ENCODE measurements at places on chromosomes 7 and 10.

DNA sequence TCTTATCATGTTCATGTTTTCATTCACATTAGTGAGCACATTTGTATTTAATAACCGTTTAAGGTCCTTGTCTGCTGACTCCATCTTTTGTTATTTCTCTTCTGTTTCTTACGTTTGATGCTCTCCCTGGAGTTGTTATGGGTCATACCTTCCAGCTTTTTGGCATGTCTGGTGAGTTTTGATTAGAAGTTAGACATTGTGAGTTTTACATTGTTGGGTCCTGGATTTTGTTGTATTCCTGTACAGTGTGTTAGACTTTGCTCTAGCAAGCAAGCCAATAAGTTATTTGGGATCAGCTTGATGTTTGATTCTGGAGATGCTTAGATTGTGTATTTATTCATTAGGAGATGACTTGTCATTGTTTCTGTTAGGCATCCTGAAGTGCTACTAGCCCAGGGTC lies 16.9 kb downstream of the OLAH start:
- DNase-seq = no peak

DNA sequence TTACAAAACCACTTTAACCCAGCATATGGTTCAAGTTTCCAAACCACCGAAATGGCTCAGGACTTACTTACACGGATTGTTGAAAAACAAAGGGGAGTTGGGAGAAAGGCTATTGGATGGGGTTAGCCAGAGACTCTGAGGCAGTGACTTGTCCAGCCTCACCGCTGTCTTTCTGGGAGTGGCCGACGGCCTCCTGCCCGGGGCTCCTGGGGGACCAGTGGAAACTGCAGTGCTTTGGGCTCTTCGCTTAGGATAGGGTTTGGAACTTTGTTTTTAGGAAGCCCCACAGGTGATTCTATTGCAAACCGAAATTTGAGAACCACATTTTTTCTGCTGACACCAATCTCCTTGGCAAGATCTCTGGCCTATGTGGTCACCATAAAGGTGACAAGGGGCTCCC lies 38.1 kb upstream of the R3HCC1L start:
- no peak for DNase-seq

DNA sequence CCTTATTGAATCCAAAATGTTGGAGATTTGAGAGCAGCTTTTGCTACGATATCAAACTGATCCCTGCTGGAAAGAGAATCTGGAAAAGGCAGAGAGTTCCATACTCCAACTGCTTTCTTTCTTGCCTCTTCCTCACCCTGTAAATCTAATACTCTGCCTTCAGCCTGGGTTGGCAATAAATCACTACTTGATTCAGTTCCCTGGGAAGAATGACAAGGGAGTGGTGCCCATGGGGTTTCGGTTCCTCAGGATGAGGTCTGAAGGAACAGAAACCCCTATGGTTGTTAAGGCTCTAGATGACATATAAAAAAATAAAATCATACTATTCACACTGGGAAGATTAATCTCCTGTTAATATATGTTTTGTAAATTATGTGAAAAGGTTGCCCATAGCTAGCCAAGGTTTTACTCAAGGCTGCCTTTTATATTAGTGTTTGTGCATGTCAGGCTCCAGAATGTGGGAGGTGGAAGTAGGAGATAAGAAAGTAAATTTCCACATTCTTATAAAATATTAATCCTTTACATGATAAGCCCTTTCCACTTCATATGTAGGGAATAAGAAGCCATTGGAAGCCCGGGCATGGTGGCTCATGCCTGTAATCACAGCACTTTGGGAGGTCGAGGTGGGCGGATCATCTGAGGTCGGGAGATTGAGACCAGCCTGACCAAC lies 106.2 kb upstream of the CACNA2D1 start:
- DNase-seq = no peak

DNA sequence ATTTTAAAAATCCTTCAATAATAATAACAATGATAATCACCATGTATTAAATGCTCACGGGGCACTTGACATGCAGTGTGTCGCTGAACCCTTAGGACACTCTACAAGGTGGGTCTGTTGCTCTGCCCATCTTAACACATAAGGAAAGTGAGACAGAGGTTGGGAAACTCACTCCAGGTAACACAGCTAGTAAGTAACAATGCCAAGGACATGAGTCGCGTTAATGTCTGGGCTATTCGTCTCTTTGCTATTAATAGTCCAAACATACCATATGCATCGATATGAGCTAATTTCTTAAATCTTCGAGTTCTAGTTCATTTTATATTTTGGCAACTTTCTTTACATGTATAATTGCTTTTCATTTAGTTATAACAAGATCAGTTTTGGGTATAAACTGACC lies 79.5 kb downstream of the BEND7 start:
- DNase-seq = no peak

DNA sequence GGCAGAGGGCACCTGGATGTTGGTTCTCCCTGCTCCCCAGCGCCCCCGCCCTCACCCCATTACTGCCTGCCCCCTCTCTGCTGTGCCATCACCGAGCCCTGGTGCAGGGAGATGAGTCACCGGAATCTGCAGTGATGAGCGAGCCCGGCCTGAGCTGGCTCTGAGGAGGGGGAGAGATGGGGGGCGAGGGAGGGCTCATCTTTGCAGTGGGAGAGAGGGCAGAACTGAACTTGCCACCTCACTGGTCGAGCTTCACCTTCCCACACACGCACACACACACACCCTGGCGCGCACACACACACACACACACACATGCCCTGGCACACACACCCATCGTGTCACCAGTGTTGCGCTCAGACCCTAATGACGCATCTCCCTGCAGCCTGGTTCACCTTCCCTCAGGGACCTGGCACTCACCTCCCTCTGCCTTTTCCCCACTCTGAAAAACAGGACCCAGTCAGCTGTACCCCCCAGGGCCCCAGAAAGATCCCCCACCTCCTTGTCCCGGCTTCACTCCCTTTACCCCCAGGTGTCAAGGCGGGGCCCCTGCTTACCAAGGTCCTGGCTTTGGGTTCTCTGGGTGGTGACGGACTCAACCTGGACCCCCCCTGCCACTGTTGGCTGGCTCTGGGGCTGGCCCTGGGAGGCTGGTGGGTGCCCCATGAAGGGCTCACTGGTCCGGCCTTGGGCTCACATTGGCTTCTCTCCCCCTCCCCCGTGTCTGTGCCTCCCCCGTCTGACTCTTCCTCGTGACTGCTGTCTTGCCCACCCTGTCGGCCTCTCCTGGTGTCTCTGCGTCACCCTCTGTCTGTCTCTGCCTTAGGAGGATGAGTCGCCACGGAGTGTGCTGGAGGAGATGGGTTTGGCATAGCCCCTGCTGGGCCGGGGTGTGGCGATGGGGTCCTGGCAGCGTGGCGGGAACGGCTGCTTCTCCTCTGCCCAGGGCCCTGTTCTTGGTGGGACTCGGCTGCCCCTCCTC lies 5.4 kb downstream of the VGF start:
- no peak for DNase-seq

DNA sequence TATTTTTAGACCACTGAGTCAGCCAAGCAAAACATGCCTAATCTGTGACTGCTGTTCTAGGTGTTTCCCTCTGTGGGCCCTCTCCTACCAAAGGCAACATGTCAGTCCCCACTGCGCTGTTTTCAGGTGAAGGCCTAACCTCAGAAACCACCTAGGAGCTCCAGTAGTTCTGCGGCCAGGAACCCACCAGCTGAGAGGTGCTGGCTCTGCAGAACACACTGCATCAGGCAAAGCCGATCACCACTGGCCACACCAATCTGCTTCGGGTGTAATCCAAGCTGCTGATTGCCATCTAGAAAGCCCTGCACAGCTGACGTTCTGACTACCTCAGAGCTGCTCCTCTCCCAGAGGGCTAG lies 14.9 kb downstream of the CAMK2G start:
- DNase-seq = no peak

DNA sequence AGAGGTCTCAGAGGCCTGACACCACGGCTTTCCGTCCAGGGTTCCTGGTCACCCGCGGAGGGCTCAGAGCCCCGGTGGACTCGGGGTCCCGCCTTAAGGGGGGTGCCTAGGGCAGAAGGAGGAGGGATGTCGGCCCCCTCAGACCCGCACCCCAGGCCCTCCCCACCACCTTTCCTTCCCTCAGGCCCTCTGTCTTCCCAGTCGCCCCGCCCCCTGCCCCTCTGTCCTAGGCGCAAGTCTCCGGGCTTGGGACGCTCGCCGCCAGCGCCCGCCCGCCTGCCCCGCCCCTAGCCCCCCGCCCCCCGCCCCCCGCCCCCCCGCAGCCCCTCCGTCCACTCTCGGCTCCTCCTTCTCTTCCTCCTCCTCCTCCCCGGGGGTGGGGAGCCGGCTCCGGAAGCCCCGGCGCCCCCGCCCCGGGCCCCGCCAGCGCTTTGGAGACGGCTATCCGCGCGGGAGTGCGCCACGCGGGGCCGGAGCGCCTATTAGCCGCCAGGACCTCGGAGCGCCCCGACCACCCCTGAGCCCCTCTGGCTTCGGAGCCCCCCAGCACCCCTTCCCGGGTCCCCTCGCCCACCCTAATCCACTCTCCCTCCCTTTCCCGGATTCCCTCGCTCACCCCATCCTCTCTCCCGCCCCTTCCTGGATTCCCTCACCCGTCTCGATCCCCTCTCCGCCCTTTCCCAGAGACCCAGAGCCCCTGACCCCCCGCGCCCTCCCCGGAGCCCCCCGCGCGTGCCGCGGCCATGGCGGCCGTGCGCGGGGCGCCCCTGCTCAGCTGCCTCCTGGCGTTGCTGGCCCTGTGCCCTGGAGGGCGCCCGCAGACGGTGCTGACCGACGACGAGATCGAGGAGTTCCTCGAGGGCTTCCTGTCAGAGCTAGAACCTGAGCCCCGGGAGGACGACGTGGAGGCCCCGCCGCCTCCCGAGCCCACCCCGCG lies at the start of gene AEBP1:
Gene AEBP1 (plus strand): TSS at position 423 of the 937 bp plus-strand sequence. CDS start 321 bp downstream, at position 744.
- DNase-seq = no peak

GRCh38 chr7:31107106-31108090 lies 55.3 kb downstream of the ADCYAP1R1 start:
- no peak for DNase-seq

DNA sequence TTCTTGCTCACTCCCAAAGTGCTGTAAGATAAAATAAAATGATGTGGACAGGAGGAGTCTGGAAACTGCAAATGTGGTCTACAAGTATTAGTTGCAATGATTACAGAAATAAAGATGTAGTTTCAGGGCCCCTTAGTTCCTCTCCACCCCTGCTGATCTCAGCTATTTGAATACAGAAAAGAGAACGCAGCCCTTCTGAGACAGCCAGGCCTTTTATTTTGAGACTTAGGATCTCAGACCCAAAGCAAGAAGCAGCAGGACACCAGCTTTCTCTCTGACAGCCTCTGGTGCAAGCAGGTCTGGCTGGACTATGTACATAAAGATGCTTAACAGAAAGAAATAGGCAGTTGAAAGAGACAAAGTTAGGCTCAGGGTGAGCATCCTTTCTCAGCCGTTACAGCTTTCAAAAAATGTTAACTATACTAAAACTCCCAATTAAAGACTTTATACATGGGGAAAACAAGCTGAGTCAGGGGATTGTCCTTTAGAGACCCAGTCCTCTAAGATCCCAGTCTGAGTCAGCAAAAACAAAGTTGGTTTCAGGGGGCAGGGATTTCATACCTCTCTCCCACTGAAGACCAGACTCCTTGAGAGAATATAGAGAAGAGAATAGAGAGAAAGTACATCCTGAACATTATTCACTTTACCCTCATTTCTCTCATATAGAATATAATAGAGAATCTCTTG lies 220.4 kb downstream of the TMEM178B start:
- DNase-seq = no peak

DNA sequence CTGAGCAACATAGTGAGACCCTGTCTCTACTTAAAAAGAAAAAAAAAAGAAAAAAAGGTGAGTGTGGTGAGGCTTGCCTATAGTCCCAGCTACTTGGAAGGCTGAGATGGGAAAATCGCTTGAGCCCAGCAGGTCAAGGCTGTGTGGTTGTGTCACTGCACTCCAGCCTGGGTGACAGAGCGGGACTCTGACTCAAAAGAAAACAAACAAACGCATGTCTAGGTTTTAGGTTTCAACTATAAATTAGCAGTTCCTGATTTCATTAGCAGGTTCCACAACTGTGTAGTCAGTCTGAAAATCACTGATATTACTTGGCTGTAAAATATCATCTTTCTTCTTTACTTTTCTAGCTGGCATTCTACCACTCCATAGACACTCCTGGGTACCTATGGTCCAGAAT lies 155.7 kb upstream of the HGF start:
- no peak for DNase-seq

GRCh38 chr10:45419676-45420025 lies 45.6 kb downstream of the ALOX5 start:
- no peak for DNase-seq

- no peak for DNase-seq
These were observed 113.1 kb downstream of the ARL4A start for GRCh38 chr7:12800486-12800885.

GRCh38 chr7:68613897-68614296 lies 984.4 kb upstream of the AUTS2 start:
- no peak for DNase-seq

- DNase-seq = no peak
These were observed 134.3 kb downstream of the ZNF37A start for GRCh38 chr10:38228394-38228793.

- no peak for DNase-seq
These were observed 131.1 kb downstream of the ADARB2 start for GRCh38 chr10:1605999-1606940.

DNA sequence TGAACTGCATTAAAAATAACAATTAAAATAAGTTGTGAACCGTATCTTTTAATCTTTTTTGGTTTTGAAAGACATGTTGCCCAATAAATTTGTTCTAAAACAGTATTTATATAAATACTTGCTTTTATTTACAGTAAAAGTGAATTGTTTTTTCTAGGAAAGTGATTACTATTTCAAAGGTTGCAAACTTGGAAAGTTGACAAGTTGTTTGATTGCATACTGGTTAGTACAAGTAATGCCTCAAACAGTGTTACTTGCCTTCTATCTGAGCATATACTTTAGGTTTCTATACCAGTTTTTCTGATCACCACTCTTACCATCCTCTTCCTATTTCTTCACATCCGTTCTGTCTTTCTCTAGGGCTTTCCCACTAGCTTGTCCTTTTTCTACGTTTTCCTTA lies 212.6 kb downstream of the FOXP2 start:
- no peak for DNase-seq

- no peak for DNase-seq
These were observed 216.2 kb upstream of the PRKCQ start for GRCh38 chr10:6796231-6796630.

- DNase-seq = no peak
These were observed 225.1 kb downstream of the GATA3 start for GRCh38 chr10:8279598-8279997.

DNA sequence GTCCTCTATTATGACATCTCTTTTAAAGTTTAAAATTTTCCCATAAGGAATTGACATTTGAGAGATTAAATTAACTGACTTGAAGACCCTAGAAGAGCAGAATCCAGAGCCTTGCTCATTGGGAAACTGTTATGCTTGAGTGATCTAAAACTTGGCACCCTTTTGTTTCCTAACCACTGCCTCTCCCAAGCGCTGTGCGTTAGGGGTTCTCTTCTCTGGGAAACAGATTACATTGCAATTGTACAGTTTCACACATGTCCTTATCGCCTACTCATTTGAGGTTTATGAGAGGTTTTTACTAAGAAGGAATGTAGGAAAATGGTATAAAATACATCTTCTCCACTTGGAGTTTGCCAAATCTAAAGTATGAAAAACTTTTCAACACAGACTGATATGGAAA lies 126.8 kb upstream of the AMPH start:
- DNase-seq = no peak
